Activated CD4-positive, CD25-positive, alpha-beta regulatory T cell treated with anti-CD3 and anti-CD28 coated beads, Interleukin-2, amount 50 U/mL, for 72 hours (primary cell): ENCODE measurements at places on chromosomes 16 and 17.

- DNase-seq = no peak
These were observed 19.9 kb upstream of the TENT4B start for GRCh38 chr16:50133214-50133613.

DNA sequence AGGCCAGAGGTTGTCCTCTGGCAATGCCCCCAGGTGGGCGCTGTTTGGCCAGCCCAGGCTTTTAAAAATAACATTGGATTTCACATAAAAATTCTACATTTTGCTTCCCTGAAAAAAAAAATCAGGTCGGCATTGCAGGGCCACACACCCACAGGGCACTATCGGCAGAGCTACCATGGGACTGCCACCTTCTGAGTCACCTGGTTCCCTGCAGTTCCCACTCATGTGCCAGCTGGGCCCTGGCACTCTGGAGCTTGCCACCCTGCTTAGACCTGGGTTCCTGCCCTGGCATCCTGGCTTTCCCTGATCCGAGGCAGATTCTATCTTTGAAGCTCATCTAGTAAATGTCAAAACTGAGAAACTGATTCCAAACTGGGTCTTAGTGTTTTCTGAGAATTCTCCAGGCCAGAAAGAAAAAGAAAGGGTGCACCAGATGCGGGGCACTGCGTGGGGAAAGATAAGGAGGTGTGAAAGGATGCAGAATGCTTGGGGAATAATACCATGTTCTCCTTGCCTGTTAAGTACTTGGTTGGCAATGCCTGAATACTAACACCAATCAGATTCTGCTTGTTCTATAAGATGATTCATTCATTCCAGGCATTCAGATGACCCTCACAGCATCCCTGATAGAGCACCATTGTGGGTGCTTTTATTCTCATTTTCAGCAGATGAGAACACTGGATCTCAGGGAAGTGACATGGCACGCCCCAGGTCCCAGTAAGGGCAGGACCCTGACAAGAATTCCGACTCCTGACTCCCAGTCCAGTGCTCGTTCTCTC, 51.8 kb downstream of the RAI1 start:
- no peak for DNase-seq

- DNase-seq = no peak
These were observed 79.9 kb upstream of the ATF7IP2 start for GRCh38 chr16:10305912-10306311.

DNA sequence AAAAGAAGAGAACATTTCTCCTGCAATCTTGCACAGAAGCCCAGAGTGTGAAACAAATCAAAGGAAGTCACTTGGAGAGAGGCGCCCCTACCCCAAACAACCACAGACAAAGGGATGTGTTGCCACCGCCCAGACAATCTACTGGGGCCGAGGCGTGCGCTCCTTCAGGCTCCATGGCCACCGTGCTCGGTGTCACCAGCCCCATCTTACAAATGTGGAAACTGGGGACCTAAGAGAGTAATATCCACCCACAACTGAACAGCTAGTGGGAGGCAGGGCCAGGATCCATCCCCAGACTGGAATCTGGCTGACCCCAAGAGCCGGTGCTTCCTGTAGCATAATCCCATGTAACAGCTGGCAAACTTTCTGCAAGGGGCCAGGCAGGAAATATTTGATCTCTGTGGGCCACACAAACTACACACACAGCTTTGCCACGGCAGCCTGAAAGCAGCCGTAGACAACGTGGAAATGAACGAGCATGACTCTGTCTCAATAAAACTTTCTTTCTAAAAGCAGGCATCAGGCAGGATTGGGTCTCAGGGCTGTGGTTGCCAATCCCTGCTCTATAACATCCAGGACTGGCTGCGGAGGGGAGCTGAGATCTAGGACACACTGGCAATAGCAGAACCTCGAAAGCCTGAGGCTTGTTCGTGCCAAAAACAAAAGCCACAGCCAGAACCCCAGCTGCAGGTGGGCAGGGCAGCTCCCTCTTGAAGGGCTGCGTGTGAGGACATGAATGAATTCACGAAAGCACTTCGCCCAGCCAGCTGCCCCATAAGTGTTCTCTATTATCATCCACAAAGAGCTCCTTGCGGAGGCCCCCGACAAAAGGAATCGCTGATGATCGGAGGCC, 26.6 kb upstream of the GINS2 start:
- DNase-seq = no peak

DNA sequence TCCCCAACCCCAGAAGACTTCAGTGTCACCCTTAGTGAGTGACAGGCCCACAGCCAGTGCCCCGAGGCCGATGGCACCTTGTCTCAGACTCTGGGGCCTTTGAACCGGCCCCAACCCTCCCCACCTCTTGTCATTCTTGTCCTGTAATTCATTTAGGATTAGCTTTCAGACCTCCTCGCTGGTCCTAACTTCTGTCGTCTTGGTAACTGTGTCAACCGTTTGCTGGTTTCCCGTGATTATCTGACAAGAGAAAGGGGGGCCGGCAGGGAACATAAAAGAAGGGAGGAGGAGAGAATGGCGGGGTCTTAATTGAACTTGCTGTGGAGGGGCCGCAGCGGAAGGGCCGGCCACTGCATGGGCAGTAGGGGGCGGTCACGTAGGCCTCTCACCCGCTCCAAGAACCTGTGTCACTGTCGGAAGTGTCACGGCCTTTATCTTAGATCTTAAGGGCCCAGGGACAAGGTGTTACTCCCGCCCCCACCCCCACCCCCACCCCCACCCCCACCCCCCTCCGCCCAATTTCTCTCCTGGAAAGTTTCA, 46.5 kb upstream of the GSE1 start:
- no peak for DNase-seq

GRCh38 chr16:2856061-2856670, 1.8 kb downstream of the PRSS22 start:
- peak; percentile 57 for DNase-seq

- no peak for DNase-seq
These were observed 93.6 kb downstream of the WSCD1 start for GRCh38 chr17:6163612-6164333.

- DNase-seq = no peak
These were observed 39.4 kb downstream of the CAPNS2 start for GRCh38 chr16:55605754-55606336.

DNA sequence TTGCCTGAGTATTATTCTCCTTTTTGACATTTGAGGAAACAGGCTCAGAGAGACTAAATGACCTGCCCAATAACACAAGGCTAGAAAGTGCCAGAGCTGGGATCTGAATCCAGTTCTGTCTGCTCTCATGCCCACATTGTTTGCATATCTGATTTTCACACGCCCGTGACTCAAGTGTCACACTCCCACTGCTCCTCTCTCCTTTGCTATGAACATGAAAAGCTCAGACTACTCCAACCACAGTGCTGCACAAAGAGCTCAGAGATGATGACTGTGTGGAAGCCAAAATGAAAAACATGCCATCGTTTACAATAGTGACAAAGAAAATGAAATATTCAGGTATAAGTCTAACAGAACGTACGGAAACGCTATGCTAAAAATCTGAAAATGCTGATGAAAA, 107.9 kb downstream of the SMG6 start:
- no peak for DNase-seq

DNA sequence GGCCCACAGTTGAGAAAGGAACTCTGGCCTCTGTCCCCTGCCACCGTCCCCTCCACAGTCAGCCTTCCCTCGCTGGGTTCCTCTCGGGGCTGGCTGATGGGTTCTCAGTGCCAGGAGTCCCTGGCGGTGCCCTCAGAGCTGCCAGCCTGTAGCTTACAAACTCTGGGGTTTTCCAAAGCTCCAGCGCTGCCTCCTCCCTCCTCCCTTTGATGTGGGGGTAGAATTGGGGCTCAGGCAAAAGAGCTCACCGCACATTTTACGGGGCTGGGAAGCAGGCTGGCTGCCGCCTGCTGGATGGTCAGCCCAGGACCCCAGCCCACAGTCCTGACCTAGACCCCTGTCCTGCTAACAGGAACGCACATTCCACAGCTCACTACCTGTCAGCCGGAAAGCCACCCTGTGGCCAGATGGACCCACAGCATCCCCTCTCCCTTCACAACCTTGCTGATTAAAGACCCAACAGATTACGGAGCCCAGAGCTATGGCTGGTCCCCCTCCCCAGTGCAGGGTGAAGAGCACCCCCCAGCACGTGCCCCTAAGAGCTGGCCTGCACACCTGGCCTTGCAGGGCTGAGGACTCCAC, 6.0 kb downstream of the VASN start:
- DNase-seq = no peak

DNA sequence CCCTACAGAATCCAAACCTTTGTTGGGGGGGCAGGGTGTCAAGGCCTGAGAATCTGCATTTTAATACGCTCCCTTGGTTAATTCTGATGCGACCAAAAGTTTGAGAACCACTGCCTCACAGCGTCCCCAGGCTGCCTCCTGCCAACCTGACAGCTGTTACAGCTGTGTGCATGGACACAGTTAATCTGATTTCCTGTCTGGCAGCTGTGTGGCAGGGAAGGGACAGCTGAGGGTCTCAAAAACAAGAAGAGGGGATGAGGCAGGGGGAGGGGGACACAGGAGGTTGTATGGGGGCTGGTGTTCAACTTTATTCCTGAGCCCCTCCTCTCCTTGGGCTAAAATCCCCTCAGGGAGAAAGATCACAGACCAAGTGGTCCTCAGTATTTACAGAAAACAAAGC, 17.5 kb downstream of the HDAC5 start:
- no peak for DNase-seq

GRCh38 chr16:78976212-78976611, 624.3 kb downstream of the MAF start:
- no peak for DNase-seq

GRCh38 chr16:81680444-81681275, 98.4 kb upstream of the PLCG2 start:
- no peak for DNase-seq

DNA sequence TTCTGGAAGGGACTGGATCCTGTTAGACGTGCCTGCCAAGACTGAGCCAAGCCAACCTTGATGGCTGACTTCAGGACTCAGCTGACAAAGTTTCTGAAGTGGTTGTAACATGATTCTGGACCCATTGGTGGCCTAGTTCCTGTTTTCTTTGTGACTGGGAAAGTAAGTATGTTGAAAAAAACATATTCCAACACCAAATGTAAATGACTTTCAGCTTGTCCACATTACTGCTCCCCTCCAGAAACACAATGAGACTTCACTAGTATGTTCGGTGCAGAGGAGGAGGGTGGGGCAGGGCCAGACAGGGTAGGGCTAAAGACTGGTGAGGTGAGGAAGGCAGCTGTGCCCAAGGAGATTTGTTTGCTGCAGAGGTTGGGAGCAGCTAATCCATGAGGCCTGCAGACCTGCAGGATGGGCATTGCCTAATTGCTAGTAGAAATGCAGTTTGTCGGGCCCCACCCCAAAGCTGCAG, 26.4 kb downstream of the NMT1 start:
- DNase-seq = no peak

- DNase-seq = no peak
These were observed 7.5 kb upstream of the XPO6 start for GRCh38 chr16:28219282-28219681.

DNA sequence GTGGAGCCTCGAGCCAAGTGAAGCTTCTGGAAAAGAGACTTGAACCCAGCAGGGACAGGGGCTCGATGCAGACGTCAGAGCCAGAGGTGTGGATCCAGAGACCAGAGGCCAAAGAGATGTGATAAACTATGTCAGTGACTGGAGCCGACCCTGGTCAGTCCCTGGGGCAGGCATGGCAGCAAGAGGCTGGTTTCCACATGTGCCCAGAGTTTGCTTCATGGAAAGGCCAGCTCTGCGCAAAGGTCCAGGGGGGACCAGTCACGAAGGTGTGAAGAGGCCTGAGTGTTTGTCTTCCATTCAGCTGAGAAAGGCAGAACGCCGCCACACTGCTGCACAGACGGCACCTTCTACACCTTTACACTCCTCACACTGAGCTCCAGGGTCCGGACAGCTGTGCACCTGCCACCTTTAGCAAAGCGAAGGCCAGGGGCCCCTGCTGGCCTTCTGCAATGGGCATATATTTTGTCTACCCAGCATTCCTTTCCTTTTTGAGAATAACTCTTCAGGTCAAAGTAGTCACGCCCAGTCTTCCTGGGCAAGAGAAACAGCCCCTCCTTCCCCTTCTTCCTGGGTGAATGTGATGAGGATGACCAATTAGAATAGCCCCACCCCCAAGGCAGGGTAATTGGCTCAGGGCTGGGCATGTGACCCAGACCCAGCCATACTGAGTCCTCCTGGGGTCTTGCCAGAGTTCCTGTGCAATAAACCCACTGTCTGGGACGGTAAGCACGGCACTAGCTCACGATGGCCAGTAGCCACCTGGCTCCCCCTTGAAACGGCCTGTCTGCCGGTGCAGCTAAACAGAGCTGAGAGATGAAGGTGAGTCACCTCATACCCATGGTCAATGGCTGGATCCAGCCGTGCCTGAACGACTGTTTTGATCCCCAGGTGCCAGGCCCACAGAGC, 2.3 kb upstream of the RPH3AL start:
- DNase-seq = no peak

GRCh38 chr16:76370344-76370743, 93.1 kb downstream of the CNTNAP4 start:
- no peak for DNase-seq

GRCh38 chr16:64121473-64121872, 1000.4 kb downstream of the CDH11 start:
- no peak for DNase-seq

DNA sequence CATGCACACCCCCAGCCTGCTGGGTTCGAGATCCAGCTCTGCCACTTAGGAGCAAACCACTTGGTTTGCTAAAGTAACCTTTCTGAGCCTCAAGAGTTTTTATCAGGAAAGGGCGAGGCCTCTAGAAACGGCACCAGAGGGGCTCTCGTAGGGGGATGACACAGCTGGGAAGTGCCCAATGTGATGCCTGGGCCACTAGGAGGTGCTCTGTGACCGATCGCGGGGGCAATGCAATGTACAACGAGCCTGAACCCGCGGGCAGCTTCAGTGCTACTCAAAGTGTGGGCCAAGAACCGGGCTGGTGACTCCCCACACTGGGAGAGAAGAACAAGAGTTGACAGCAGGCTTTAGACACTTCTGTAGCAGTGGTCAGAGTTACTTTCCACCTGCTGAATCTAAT, 9.4 kb downstream of the C16orf89 start:
- no peak for DNase-seq

GRCh38 chr17:42174126-42174783, 6.7 kb downstream of the KCNH4 start:
- no peak for DNase-seq

- DNase-seq = no peak
These were observed 21.2 kb upstream of the GINS2 start for GRCh38 chr16:85709766-85710585.

DNA sequence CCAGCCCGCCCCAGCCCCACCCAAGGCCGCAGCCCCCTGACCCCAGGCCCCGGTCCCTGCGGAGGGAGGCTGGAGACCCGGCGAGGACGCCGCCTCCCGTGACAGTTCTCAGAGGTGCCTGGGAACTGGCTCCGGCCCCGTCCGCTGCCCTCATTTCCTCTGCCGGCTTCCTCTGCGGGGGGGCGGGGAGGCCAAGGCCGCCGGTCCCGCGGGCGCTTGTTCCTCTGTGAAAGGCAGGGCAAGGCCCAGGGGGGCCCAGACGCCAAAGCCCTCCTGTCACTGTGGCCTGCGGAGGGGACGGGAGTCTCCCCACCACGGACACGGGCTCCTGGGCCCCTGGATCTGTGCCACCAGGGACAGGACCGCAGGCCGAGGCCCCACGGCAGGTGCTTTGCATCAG, 5.0 kb upstream of the PVALEF start:
- DNase-seq = no peak

DNA sequence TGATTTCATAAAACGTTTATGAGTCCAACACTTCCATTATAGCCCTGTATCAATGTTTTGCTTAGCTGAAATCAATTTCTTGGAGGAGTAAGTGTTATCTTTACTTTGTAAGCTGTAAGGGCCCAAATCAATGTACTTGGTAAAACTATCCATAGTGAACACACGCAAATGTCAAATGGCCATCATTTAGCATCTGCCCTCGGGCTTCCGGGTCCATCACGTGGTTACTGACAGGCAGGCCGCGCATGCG, 687 bp upstream of the NARF start:
- DNase-seq = no peak

- no peak for DNase-seq
These were observed 44.0 kb downstream of the HLF start for GRCh38 chr17:55308613-55309391.
